ENCODE measurements at places on chromosomes 6 and 20.

DNA sequence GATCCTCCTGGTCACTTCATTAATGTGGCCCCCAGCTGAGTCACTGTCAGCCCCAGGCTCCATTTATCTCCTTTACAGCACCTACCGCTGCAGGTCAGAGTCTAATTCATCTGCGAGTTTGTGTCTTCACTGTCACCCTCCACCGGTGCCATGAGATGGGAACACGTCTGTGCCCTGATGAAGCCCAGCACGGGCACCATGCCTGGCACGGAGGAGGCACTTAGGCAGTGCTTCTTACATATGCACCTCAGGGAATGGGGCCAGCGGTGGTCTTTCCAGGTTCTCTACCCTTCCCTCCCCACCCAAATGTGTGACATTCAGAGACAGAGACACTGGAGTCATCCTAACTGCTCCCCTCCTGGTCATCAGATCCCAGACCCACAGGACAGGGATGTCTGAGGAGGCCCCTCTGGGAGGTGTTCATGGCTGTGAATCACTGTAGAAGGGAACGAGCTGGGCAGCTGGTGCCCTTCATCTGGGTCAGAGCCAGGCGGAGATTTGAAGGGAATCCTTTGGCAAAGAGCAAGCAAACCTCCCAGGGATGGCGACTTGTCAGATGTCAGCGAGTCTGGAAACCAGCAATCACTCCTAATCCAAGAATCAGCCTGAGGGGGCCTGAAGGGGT is 364.6 kb downstream of the PREX1 start:
- no peak for DNase-seq

GRCh38 chr6:90314514-90314913 is 17.9 kb upstream of the BACH2 start:
- no peak for DNase-seq

- DNase-seq, result no peak
These were observed 162.5 kb upstream of the STMND1 start for GRCh38 chr6:16939351-16939750.

- no peak for DNase-seq
These were observed 85.2 kb upstream of the PHACTR3 start for GRCh38 chr20:59518881-59519706.

GRCh38 chr6:24666097-24666640 is 530 bp downstream of the TDP2 start:
- no peak for DNase-seq

GRCh38 chr20:46801003-46801702 is 91.7 kb downstream of the SLC2A10 start:
- no peak for DNase-seq

Measured in cortex of kidney (tissue), 1 donor.